Activated naive CD4-positive, alpha-beta T cell (primary cell): ENCODE measurements at places on chromosomes 5 and 9.

DNA sequence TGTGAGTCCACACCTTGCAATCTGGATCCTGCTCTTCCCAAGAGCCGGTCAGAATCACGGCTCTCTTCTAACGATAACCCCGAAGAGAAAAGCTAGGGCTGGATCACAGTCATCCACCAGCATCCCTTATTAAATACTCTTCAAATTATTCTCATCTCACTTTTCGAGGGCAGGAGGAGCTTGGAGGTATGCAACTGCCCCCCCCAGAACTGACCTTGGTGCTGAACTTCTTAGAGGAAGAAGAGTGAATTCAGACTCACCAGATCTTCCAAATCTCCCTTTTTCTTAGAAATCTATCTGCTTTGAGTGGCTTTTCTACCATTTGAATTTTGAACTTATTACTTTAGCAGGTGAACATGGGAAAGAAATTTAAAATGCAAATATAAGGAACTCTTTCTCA, 75.7 kb downstream of the MED10 start:
- DNase-seq, result no peak

DNA sequence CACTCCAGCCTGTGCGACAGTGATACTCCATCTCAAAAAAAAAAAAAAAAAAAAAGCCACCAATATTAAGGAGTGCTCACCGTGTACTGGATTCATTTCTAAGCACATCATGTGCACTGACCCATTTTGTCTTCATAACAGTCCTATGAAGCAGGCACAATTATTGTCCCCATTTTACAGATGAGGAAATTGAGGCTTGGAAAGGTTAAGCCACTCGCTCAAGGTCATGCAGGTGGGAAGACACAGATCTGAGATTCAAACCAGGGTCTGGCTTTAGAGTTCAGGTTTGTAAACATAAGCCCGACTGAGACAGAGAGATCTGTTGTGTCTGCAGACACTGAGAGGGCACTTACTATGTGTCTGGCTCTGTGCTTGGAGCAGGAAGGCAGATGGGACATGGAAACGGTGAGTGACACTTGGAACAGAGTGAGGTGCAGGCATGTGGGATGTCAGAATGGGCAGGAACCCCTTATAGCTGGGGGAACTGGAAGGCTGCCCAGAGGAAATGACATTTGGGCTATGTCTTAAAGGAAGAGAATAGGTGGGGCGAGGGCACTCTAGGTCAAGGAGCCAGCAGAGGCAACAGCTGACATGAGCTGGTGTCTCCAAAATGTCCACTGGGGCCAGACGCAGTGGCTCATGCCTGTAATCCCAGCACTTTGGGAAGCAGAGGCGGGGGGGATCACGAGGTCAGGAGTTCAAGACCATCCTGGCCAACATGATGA, 69.9 kb downstream of the STK10 start:
- no peak for DNase-seq

DNA sequence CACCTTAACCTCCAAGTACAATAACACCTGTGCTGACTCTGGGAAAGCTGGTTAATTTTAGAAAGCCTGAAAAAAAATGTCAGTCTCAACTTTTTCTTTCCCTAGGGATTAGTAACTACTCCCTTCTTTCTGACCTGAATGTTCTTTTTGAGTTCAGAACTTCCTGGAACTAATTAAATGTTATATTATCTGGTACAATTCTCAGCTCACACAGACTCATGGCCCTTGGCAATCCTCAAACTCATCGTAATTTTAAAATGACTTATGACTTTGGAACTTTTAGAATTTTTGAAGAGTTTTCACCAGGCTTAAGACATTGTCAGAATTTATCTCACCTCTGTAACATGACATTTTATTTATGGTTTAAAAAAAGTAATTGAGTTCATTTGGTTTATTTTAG, 315.0 kb downstream of the FER start:
- no peak for DNase-seq

GRCh38 chr5:79975422-79975821, 15.6 kb downstream of the MTX3 start:
- no peak for DNase-seq

- no peak for DNase-seq
Observed at GRCh38 chr5:5793242-5794117, 371.0 kb downstream of the ICE1 start.

GRCh38 chr9:90074316-90074962, 469.6 kb downstream of the GADD45G start:
- no peak for DNase-seq

GRCh38 chr9:7756088-7756487, 43.5 kb downstream of the DMAC1 start:
- DNase-seq, result no peak

- DNase-seq, result no peak
Observed at GRCh38 chr9:69036309-69036708, 757 bp downstream of the FXN start.

- no peak for DNase-seq
Observed at GRCh38 chr5:55232271-55232984, 980 bp downstream of the CCNO start.

DNA sequence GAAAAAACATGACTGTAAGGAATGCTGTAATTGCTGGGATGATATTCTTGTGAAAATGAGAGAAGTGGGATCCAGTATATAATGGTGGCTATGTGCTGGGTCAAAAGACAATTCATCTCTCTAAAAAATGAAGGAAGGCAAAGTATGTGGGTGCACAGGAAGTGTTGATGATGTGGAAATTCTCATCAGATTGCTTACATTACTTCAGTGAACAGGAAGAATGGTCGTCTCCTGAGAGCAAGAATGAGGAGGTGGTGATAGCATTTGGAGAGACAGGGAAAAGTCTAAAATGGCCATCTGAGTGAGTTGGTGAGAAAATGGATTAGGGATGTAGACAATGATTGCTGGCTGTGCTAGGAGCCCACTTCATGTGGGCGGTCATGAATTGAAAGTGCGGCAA, 253.5 kb upstream of the NREP start:
- DNase-seq, result no peak

DNA sequence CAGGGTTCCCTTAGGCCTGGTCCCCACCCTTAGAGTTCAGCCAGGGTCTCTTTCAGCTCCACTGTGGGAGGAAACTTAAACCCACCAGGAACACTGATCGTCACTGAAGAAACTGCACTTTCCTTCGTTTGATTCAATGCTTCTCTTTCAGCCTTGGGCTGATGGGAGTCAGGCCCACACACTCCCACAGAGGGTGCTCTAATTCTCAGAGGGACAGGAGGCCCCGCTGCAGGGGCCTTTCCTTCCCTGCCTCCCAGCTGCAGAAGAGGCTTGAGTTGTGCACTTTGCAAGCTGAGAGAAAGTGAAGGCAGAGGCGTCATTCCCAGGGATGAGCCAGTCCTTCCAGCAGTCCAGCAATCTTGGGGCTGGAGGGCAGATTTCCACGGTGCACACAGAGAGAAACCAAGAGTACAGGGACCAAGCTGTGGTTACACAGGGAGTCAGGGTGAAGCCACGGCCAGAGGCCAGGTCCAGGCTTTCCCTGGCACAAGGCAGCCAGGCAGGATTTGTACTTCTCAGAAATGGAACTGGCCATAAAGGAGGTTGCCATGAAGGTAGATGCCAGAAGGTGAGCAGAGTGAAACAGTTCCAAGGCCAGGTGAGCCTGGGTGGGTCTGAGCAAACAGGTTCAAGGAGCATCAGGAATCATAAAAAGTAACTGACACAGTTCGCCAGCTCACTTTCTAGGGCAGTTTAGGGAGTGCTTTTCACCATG, 10.4 kb upstream of the GLIPR2 start:
- no peak for DNase-seq

GRCh38 chr9:124312290-124313265, 54.8 kb downstream of the NEK6 start:
- no peak for DNase-seq

- no peak for DNase-seq
Observed at GRCh38 chr5:91598216-91598615, 215.1 kb upstream of the ARRDC3 start.

DNA sequence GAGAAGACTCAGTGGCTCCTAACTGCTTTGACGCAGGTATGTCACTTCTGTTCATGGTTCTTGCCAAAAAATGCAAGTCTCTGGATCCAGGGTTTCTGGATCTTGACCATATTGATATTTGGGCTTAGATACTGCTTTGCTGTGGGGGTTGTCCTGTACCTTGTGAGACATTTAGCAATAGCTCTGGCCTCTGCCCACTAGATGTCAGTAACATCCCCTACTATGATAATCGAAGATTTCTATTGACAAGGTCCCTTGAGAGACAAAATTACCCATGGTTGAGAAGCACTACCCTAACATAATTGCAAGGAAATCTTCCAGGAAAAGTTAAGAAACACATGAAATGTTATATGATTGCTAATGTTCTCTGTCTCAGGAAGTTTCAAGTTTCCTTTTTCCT, 285.4 kb downstream of the TMEM232 start:
- DNase-seq, result no peak

DNA sequence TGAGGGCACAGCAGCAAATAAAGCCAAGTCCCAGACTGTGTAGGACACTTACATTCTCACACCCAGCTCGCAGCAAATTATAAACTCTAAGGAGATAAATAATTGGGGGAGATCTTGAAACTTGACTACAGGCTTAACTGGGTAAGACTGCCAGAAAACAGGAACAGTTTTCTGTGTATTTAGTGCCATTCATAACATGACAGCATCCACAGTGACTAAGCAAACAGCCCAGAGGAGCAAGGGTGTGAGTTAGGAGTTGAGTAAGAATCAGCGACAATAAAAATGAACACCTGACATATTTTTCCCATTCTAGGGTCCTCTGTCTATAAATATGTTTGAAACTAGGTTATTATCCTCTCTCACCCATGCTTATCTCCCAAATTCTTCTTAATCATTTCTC, 370.9 kb upstream of the WWC1 start:
- no peak for DNase-seq

GRCh38 chr5:34608859-34609648, 47.1 kb upstream of the RAI14 start:
- DNase-seq, result no peak

DNA sequence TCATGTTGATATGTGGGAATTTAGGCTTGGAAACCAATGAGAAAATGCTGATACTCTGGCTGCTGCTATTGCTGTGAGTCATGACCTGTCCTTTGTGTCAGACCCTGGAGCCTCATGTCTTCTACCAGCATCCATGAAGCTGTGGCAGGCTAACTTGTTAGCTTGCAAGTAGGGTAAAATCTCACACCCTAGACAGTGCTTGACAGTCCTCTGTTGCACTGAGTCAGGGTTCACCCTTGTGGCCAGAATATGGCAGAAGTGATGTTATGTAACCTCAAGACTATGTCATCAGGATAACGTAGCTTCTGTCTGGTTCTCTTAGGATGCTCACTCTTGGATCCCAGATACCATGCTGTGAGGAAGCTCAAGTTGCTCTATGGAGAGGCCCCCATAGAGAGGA, 110.8 kb downstream of the LHX2 start:
- DNase-seq, result no peak

DNA sequence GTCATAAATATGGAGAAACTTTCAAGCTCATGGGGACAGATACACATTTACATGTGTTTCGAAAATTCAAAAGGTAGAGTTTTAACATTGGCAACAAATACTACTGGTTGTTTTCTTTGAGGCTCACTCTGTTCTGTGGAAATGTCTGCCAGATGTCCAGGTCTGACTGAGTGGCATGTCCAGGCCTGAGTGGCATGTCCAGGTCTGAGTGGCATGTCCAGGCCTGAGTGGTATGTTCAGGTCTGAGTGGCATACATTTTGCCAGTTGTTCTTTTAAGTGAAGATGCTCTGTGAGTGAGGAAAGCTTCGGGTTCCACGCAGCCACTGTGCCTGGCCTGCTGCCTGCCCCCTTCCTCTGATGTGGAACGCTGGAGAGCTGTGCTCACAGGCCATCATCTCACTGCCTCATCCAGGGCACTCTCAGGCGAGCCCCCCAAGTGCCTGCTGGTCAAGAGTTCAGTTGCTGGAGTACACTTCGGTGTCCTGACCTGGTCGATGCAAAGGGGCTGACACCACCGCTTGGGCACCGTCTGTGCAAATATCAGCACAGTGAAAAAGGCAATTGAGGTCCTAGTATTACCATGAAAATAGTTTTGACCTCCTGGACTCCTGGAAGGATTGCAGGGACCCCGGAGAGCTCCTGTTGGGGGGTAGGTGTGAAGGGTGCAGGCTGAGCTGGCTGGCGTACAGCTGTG, 89.9 kb downstream of the EHMT1 start:
- DNase-seq, result no peak

GRCh38 chr5:83428126-83428525, 43.4 kb upstream of the VCAN start:
- DNase-seq, result no peak

- DNase-seq, result peak; percentile 82
Observed at GRCh38 chr5:59039296-59040023, 456.6 kb downstream of the RAB3C start.

- DNase-seq, result no peak
Observed at GRCh38 chr5:141783947-141784296, 94.3 kb downstream of the PCDH1 start.

DNA sequence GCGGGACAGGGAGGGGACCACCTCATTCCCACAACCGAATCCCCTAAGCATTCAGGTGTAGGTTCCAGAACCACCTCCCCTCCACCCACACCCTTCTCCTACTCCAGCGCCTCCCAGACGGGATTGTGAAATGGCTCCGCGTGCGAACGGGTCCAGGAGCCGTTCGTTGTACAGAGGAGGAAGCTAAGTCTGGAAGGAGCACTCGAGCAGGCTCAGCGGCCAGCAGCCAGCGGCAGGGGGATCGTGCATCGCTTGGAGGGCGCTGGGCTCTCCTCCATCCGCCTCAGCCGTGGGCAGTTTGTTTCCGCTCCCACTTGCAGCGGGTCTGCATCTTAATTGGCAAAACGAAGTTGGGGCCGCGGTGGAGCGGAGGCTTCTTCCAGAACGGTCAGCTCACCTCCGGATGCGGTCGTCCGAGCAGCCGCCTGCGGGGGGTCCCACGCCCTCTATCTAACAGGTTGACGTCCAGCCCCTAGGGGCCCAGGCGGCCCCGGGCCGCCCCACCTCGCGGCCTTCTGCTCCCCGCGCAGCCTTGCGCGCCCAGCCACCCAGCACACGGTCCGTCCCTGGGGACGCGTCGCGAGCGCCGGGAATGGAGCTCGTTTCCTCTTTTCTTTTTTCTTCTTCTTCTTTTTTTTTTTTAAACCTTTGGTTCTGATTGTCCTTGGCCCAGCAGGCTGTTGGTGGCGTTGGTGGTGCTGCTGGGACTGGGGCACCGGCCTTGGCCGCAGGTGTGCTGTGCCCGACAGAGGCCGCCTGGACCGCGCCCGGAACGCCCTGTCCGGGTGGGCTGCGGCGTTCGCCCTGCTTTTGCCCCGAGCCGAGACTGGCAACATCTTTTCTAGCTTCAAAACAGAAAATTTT, 3.9 kb upstream of the BARX1 start:
- no peak for DNase-seq

GRCh38 chr5:131305138-131305689, 41.4 kb downstream of the CDC42SE2 start:
- no peak for DNase-seq
